ENCODE measurements at places on chromosomes 7 and 10.

DNA sequence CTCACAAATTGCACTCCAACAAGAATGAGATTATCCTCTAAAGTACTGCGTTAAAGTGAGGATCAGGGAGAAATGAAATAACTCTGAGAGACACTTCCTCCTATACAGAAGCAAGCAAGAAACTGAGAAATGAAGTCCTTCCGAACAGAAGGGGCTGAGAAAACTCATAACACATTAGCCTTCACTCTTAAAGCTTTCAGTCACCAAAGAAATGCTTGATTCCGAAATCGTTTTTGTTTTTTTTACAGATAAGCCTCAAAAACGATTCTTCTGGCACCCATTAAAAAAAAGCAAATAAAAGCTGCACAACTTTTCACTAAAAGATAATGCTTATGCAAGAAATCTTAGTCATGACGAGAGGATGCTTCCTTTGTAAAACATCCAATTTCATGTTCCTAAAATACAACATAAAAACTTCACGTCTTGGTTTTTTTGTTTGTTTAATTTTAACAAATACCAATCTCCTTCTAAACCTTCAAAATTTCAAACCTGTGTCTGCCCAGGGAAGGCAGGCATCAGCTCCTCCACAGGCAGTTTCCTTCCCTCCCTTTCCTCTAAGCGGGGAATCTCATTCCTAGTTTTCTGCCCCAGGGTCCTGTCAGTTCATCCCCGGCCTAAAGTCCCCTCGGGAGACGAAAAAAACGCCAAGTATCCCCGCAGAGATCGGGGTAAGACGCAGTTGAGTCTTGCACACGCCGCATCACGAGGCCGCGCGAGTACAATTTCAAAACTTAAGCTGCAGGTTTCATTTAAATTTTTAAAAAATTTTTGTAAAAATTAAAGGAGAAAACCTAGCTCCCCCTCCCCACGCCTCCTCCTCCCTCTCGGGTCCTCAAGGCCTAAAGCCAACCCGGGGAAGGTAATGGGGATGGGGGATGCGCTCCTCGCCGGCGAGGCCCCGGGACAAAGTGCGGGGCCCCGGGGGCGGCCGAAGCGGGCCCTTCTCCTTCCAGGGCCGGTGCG is 1.1 kb downstream of the BAZ1B start:
- no peak for DNase-seq
- H3K4me1 ChIP-seq, result peaks cover 36% of the 10 kb centered on the region
- H3K4me3 ChIP-seq, result peak overlapping the region; percentile 87
- peak overlapping the region; percentile 89 for H3K27ac ChIP-seq
- no peaks in the 10 kb centered on the region for H3K27me3 ChIP-seq

DNA sequence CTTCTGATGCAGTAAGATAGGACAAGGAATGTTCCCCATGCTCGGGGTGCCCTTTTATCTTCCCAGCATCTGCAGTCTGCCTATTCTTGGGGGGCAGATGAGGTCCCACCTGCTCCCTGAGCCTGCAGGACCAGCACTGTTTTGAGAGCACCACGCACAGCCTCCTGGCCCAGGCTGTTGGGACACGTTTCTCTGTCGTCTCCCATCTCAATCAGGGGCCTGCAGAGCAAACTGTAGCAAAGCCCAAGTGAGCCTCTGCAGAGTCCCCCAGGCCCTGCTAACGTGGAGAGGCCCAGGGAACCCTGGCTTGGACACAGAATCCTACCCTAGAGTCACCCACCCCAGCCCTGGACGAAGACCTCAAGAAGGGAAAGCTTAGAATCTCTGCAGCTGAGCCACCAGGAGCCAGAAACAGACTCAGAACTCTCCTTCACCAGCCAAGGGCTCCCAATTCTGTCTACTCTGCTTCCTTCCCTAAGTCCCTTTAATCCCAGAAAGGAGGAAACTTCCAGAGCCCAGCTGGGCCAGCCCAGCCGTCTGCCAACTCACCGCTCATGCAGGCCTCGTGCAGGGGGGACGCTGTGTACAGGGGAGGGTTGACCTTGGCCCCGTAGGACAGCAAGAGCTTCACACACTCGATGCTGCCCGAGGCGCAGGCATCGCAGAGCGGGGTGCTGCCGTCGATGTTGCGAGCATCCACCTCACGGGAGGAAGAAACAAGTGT is 15.6 kb downstream of the ASB13 start:
- no peak overlapping the region for H3K4me3 ChIP-seq
- H3K27ac ChIP-seq, result peak overlapping the region; percentile 16
- H3K27me3 ChIP-seq, result no peaks in the 10 kb centered on the region
- peaks cover 9% of the 10 kb centered on the region for H3K4me1 ChIP-seq

DNA sequence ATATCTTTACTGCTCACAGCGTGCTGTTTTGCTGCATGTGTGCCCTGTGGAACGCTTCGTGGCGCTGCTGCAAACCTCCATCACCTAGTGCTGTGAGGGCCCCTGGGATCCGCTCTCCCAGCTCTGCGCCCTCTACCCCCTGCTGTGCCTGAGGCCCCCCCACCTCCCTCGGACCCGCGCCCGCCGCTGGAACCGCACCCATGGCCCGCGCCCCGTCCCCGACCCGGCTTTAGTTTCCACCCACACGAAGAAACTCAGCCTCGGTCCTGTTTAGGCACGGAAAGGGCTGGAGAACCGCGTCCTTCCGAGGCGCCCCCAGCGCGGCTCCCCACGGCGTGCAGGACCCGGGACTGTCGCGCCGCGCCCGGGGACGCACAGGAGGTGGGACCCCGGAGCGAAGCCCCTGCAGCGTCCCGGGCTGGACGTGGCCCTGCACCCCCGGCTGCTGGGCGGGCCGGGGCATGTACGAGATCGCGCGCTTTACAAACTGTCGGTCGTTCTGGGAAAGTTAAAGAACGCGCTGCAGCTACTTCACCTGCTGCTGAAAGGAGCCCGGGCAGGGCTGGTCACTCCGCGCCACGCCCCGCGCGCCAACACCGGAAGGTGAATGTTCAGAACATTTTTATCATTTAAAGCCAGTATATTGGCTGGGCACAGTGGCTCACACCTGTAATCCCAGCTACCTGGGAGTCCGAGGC is 54.3 kb downstream of the BMS1 start:
- no peak for DNase-seq
- H3K27me3 ChIP-seq, result peaks cover 42% of the 10 kb centered on the region
- no peaks in the 10 kb centered on the region for H3K4me1 ChIP-seq
- H3K36me3 ChIP-seq, result peaks cover 2% of the 10 kb centered on the region

- no peaks in the 10 kb centered on the region for H3K27me3 ChIP-seq
- H3K4me1 ChIP-seq, result no peaks in the 10 kb centered on the region
- H3K4me3 ChIP-seq, result no peak overlapping the region
- H3K36me3 ChIP-seq, result no peaks in the 10 kb centered on the region
- DNase-seq, result no peak
- H3K27ac ChIP-seq, result no peak overlapping the region
These were observed 175.4 kb downstream of the CHN2 start for GRCh38 chr7:29369909-29370488.

GRCh38 chr7:112238852-112239610 is 32.5 kb downstream of the ZNF277 start:
- no peaks in the 10 kb centered on the region for H3K27me3 ChIP-seq
- H3K4me1 ChIP-seq, result peaks cover 2% of the 10 kb centered on the region

DNA sequence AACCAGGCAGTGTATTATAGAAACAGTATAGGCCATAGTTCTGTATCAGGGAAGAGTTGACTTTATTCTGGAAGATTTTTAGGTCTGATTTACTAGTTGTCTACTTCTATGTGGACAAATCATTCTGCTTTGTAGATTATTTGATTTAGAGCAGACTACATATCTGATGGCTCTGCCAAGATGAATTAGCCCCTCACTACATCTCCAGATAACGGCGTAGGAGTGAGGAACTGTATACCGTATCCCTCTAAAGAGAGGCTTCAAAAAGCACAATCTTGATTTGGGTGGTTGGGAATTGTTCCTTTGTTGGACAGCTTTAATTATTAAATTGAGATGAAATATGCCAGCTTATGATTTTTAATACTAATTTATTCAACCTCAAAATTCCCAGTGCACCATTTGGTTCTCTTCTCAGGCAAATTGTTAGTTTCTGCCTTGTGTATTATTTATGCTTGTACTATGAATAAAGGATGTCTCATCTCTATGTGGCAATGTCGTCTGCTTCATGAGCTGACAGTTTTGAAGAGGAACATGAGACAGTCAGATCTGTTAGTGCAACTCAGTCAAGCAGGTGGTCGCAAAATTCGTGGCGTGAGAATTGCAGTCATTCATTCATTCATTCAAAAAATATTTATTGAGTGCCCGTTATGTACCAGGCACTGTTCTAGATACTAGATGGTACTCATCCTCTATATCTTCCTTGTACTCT is 422.8 kb downstream of the EXOC4 start:
- no peak overlapping the region for H3K4me3 ChIP-seq
- peaks cover 21% of the 10 kb centered on the region for H3K36me3 ChIP-seq
- peaks cover 16% of the 10 kb centered on the region for H3K4me1 ChIP-seq

- no peak overlapping the region for H3K4me3 ChIP-seq
- no peak overlapping the region for H3K27ac ChIP-seq
- peaks cover 29% of the 10 kb centered on the region for H3K27me3 ChIP-seq
- no peaks in the 10 kb centered on the region for H3K36me3 ChIP-seq
- DNase-seq, result no peak
These were observed 40.0 kb downstream of the ZCCHC24 start for GRCh38 chr10:79405221-79405994.

- H3K36me3 ChIP-seq, result no peaks in the 10 kb centered on the region
- DNase-seq, result no peak
These were observed 370.2 kb downstream of the PPP1R3A start for GRCh38 chr7:113548561-113548960.

- no peaks in the 10 kb centered on the region for H3K4me1 ChIP-seq
- peaks cover 6% of the 10 kb centered on the region for H3K27me3 ChIP-seq
- H3K27ac ChIP-seq, result no peak overlapping the region
- no peaks in the 10 kb centered on the region for H3K36me3 ChIP-seq
- no peak for DNase-seq
- H3K4me3 ChIP-seq, result no peak overlapping the region
These were observed 222.5 kb upstream of the TCERG1L start for GRCh38 chr10:131533846-131534526.

GRCh38 chr7:79774150-79774549 is 320.7 kb upstream of the MAGI2 start:
- DNase-seq, result no peak
- no peak overlapping the region for H3K4me3 ChIP-seq
- H3K4me1 ChIP-seq, result no peaks in the 10 kb centered on the region
- H3K27me3 ChIP-seq, result no peaks in the 10 kb centered on the region
- no peaks in the 10 kb centered on the region for H3K36me3 ChIP-seq

GRCh38 chr7:127290116-127290655 is 37.4 kb upstream of the GRM8 start:
- no peak for DNase-seq
- H3K4me3 ChIP-seq, result no peak overlapping the region
- no peak overlapping the region for H3K27ac ChIP-seq
- no peaks in the 10 kb centered on the region for H3K4me1 ChIP-seq
- H3K27me3 ChIP-seq, result peaks cover 20% of the 10 kb centered on the region
- H3K36me3 ChIP-seq, result peaks cover 1% of the 10 kb centered on the region

DNA sequence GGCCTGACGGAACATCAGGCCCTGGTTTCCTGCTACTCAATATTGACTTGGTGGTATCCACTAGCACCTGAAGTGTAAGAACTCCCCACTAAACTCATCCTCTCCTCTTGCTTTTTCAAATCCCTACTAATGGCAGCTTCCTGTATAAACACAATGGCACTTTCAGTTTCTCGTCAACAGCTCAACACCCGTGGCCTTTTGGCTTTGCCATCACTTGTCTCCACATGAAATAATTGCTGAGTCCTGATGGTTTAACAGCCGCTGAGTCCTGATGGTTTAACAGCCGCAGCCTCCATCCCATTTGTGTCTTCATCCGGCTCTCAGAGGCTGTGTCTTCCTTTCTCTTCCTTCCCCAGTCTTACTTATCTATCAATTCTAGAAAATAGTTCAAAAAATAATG is 261.4 kb upstream of the PITRM1 start:
- no peaks in the 10 kb centered on the region for H3K27me3 ChIP-seq
- no peak overlapping the region for H3K27ac ChIP-seq
- no peak for DNase-seq
- no peak overlapping the region for H3K4me3 ChIP-seq
- peaks cover 7% of the 10 kb centered on the region for H3K4me1 ChIP-seq
- H3K36me3 ChIP-seq, result no peaks in the 10 kb centered on the region

- no peak overlapping the region for H3K4me3 ChIP-seq
- DNase-seq, result no peak
- H3K36me3 ChIP-seq, result peaks cover 21% of the 10 kb centered on the region
- no peaks in the 10 kb centered on the region for H3K27me3 ChIP-seq
- peaks cover 15% of the 10 kb centered on the region for H3K4me1 ChIP-seq
These were observed 9.6 kb downstream of the TRIM56 start for GRCh38 chr7:101094791-101095375.

DNA sequence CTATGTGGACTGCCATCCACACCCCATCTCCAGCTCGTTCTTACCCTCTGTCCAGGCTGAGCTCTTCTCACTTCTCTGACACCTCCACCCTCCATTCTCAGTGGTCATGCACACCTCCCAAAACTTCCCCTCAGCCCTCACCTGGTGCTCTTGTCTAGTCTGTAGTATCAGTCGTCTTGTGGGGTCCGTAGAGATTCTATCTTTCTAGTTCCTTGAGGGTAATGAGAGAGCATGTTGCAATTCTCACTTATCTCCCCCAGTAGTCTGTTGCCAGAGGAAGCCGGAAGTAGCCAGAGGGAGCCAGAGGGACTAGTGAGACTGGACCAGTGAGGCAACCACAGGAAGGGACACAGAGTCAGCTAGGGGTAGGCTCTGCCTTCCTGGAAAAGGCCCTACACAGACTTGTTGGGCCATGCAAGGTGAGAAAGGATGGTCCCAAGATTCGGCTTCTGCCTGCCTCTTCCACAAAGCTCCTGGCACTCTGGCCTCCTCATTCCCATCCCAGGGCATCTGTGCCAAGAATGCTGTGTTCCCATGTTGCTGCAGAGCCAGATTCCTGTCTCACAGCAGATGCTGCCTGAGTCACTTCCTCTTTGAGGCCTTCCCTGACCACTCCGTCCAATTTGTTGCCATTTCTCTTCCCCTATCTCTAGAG is 50.6 kb upstream of the DUSP5 start:
- peaks cover 8% of the 10 kb centered on the region for H3K27me3 ChIP-seq
- H3K4me3 ChIP-seq, result no peak overlapping the region
- peaks cover 2% of the 10 kb centered on the region for H3K4me1 ChIP-seq
- H3K27ac ChIP-seq, result no peak overlapping the region

GRCh38 chr7:131038153-131038552 is 289.5 kb upstream of the MKLN1 start:
- H3K27ac ChIP-seq, result peak overlapping the region; percentile 86
- no peaks in the 10 kb centered on the region for H3K27me3 ChIP-seq
- peaks cover 38% of the 10 kb centered on the region for H3K36me3 ChIP-seq
- H3K4me3 ChIP-seq, result no peak overlapping the region
- H3K4me1 ChIP-seq, result peaks cover 44% of the 10 kb centered on the region

DNA sequence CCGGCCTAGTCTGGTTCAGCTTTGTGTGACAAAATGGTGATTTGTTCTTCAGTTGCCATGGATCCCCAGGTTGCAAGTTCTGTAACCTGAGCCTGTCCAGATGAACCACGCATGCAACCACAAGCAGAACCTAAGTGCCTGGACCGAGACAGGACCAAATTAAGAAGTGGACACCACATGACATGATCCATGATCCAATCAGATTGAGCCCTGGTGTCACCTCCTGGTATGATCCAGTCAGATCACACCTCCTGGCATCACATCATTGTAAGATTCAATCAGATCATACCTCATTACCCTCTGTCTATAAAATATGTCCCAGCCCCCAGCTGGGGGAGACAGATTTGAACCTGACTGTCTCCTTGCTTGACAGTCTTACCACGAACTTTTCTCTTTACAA is 70.0 kb downstream of the MALSU1 start:
- no peaks in the 10 kb centered on the region for H3K27me3 ChIP-seq
- peak overlapping the region; percentile 66 for H3K27ac ChIP-seq
- H3K36me3 ChIP-seq, result no peaks in the 10 kb centered on the region
- no peak for DNase-seq

- no peak overlapping the region for H3K4me3 ChIP-seq
- peaks cover 3% of the 10 kb centered on the region for H3K27me3 ChIP-seq
- no peak overlapping the region for H3K27ac ChIP-seq
- DNase-seq, result no peak
These were observed 11.6 kb upstream of the SVIL start for GRCh38 chr10:29646238-29646902.

GRCh38 chr7:47582764-47583738 is 1.1 kb upstream of the TNS3 start:
- H3K4me1 ChIP-seq, result peaks cover 32% of the 10 kb centered on the region
- H3K4me3 ChIP-seq, result peak overlapping the region; percentile 22

All from stimulated activated naive B cell treated with anti-CD40 and anti-IgM and Interleukin-4, amounts not matched to agents 10 μg/mL and 1 μg/mL and 100 μg/mL, for 72 hours (primary cell).